EH (cell line): ENCODE measurements at places on chromosomes 4 and X.

GRCh38 chr4:142435599-142436235 lies 410.4 kb downstream of the INPP4B start:
- DNase-seq: no peak

- no peak for DNase-seq
Observed at GRCh38 chr4:128635955-128636560, 173.4 kb upstream of the JADE1 start.

GRCh38 chr4:172356016-172356415 lies 542.8 kb downstream of the GALNTL6 start:
- DNase-seq: no peak

DNA sequence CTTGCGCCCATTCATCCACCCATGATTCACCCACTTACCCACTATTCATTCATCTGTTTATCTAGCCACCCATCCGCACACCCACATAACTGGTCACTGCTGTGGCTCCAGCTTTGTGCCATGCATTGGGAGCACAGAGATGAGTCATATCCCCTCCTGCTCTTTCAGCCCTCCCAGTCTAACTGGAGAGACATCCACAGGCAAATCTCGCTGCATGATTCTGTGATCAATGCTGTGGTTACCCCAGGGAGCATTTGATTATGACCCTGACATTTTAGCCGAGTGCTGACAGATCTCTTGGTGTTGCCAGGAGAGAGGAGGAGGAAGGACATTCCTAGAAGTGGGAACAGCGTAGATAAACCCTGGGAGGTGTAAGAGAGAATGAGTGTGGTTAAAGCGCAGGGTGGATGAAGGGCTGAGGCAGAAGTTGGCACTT lies 10.4 kb upstream of the PORCN start:
- peak; percentile 82 for DNase-seq

GRCh38 chr4:54367059-54367458 lies 138.0 kb downstream of the PDGFRA start:
- DNase-seq: peak; percentile 3

- DNase-seq: peak; percentile 90
Observed at GRCh38 chr4:143335979-143336780, 496 bp upstream of the GAB1 start.

GRCh38 chr4:31080887-31081286 lies 360.7 kb downstream of the PCDH7 start:
- DNase-seq: peak; percentile 4

GRCh38 chr4:10655968-10656367 lies 28.6 kb downstream of the CLNK start:
- peak; percentile 59 for DNase-seq

DNA sequence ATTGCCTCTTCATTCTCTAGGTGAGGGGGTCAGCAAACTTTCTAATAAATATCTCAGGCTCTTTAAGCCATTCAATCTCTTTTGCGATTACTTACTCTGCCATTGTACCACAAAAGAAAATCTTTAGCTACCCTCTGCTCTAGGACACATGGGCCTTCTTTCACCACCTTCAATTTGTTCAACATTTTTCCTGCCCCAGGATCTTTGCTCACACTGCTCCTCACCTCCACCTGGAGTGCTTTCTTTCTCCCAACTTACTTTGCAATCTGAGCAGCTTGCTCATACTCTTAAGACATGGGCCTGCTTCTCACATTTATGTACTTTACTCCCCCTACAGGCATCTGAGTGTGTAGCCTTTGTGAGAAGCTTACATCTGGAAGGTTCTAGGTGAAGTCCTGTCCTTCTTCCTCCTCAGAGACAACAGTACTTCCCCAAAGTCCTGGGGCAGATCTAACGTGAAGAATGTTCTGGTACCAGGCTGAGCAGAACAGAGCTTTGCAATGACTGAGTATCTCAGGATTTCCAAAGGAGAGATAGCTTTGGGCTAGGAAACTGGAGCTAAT lies 55.0 kb upstream of the PRDM5 start:
- DNase-seq: peak; percentile 66

DNA sequence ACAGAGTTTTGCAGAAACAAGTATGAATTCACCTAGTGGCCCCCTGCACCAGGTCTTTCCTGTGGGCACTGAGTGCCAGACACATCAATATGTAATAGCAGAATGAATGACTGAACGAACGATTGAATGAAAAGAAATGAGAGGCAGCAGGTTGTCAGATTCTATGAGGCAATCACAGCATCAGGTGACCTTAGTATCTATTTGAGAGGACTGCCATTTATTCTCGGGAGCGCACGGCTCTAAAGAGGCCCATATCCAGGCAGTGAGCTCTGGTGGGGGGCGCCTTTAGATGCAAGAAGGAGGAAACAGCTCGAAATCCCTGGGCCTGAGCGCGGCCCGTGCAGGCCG lies 528 bp upstream of the SLC25A4 start:
- no peak for DNase-seq

- peak; percentile 75 for DNase-seq
Observed at GRCh38 chrX:40938423-40938822, 146.8 kb upstream of the USP9X start.

- no peak for DNase-seq
Observed at GRCh38 chr4:131288441-131288840, 1860.7 kb upstream of the PCDH10 start.

- no peak for DNase-seq
Observed at GRCh38 chrX:119756926-119757635, 1.3 kb upstream of the SOWAHD start.

DNA sequence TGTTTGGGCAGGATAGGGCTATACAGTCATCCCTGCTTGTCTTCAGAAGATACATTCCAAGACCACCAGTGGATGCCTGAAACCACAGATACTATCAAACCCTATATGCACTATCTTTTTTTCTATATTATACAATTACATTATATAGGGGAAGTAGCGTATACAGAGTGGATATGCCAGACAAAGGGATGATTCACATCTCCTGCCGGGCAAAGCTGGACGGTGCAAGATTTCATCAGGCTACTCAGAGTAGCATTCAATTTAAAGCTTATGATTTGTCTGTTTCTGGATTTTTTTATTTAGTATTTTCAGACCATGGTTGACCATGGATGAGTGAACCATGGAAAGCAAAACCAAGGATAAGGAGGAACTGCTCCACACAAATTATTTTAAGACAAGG lies 7.0 kb upstream of the AMTN start:
- DNase-seq: no peak

GRCh38 chr4:30256116-30256832 lies 463.9 kb upstream of the PCDH7 start:
- no peak for DNase-seq

DNA sequence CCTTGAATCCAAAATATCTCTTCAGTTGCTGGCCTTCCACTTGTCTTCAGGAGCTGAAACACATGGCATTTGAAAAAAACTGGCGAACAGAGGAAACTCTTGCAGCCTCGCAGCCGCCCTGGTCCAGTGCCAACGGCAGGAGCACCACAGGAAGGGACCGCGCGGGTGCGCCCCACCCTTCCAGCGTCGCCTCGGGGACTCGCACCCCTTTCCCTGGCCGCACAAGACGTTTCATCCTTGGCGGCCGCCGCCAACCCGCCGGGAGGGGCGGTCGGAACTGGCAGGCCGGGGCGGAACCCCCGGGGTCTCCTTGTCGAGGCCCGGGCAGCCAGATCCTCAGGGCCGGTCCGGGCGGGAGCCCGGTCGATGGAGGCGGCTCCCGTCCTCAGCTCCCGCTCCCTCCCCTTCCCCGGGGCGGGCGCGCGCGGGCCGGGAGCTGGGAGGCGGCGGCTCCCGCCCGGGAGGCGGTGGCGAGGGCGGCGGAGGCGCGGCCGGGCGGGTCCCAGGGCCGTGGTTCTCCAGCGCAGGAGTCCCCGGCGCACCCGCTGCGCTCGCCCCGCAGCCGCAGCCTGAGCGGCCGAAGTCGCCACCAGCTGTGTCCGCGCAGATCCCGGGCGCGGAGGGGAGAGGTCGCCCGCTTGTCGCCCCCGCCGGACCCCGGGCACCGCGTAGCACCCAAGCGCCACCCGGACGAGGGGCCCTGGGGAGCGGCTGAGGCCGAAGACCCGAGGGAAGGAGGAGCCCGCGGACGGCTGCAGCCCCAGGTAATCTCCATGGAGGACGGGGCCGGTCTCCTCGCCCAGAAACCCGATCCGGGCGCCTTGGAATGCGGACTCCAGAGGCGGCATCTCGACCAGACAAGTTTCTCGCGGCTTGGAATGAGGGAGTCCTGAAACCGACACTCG lies 886 bp upstream of the NDST3 start:
- DNase-seq: peak; percentile 53

DNA sequence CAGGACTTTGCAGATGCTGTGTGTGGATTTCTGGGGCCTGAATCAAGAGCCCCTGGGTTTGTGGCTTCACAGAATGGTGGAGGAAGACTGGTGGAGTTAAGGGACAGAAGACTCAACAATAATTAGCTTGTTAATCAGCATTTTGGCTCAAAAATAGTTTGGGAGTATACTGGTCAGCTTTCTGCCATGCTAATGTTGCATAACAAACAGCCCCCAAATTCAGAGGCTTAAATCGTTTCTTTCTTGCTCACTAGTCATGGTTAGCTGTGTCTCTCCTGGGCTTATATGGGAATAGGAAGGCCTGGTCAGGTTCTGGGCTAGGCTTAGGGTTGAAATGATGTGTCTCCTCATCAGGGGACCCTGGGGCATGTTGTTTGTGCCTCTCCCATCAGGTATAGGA lies 24.4 kb downstream of the TBL1X start:
- no peak for DNase-seq

- DNase-seq: no peak
Observed at GRCh38 chr4:7475207-7475606, 40.5 kb upstream of the PSAPL1 start.

- no peak for DNase-seq
Observed at GRCh38 chr4:52243367-52243766, 192.3 kb downstream of the SPATA18 start.

- DNase-seq: no peak
Observed at GRCh38 chr4:98540803-98541202, 117.6 kb downstream of the TSPAN5 start.

DNA sequence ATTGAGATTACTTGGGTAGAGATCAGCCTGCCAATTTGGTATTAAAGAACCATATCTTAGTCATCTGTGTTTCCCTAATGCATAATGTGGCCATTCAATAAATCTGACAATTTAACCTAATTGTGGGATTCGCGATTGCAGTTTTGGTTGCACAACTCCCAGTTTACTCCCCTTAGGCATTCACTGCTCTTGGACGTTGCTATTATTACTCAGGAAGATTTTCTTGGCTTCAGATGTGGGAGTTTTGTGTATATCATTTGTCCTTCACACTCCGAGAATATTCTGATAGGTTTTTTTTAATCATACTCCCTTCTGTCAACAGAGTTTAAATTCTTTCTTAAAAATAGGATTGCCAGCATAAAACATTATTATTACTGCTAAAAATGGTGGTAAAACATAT lies 22.0 kb upstream of the TRPC3 start:
- DNase-seq: no peak

DNA sequence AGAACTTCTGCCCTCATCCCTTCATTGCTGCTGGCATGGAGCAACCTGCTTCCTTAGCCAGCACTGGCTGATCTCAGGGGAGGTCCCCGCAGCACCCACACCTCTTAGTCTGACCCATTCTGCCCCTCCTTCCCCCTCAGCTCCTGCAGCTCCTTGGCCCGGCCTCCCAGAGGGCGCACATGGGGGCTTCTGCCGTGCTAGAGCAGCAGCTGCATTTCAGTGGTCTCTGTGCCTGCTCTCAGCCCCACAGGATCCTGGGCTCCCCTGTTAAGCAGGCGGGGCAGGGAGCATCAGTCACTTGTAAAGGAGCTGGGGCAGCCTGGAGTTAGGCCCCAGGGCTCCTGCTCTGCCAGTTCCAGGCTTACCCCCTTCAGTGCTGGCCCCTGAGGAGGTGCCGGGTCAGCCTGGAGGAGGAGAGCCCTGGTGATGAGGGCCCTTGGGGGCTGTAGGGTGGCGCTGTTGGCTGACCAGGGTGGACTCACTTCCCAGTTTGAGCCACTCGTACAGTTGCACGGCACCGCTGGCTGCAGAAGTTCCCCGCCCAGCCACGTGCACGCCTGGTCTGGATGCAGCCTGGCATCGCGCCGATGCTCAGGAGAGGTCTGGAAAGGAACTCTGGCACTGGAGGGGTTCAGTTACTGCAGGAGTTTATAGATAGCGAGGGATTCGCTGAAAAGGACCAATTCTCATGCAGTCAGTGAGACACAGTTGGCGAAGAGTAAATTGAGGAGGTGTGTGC lies 85.1 kb upstream of the PSAPL1 start:
- DNase-seq: no peak

DNA sequence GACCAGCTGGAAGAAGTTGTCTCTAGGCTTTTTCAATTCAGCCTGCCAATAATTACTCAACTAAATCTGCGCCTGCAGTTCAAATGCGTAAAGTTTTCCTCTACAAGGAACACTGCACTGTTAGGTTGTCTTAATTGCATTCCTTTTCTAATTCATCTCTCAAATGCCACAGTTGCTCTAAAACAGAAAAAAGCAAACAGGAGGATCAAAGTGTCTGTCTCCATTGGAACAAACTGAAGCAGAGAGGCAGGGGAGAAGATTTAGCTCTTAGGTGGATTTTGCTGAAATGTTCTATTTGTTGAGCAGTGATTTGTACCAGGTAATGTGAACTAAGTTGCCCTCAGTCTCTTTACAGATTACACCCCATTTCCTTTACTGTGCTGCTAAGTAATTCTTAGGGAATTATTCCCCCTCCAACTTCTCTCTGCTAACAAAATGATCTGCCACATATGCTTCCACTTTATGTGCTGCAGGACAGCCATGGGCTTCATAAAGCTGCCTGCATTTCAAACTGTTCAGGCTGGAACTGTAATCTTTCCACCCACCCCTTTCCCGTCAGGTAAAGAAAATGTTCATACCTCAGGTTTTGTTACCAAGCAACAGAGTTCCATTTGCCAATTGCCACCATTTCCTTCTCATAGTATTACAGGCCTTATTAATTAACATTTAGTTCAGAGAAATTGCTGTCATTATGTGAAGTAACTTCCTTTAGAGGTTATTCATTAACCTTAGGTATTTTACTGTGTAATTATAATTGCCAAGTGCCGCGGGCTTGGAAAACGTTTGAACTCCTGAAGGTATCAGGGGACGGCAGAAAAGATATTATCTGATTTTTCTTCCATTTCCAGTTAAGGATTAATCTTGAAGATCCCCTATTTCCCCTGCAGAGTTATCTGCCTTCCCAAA lies 149.3 kb downstream of the SPRY1 start:
- no peak for DNase-seq

DNA sequence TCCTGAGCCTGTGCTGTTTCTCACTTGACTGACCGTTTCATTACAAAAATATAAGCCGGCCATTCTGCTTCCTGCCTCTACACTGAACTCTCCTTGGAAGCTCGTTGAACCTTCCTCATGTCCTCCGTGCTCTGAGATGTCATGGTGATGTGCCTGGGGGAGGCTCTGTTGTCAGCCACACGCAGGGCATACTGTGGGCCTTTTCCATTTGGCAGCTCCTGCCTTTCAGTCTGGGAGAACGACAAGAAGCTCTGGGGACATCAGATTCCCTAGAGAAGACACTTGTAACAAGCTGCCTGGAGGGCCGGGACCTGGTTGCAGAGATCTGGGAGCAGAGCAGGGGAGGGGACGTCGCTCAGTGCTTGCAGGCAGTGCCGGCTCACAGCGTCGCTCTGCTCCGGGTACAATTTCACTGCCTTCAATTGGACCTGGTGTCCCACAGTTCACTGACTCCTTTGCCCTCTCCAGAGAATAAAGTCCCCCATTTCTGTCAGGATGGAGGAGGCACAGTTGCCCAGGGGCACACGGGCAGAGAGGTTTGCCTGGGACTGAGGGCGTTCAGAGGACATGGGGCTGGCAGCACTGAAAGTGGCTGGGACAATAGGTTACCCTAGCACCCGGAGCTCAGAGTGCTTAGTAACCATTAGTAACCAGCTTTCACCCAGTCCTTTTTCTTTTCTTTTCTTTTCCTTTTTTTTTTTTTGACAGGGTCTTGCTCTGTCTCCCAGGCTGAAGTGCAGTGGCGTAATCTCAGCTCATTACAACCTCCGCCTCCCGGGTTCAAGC lies 19.1 kb upstream of the MECP2 start:
- DNase-seq: no peak

GRCh38 chrX:154648931-154649330 lies 4.4 kb downstream of the CTAG2 start:
- DNase-seq: no peak
